ENCODE measurements at places on chromosomes 4 and X.
A peak's percentile ranks its signal among the peaks of the same experiment; 100 is the strongest.

DNA sequence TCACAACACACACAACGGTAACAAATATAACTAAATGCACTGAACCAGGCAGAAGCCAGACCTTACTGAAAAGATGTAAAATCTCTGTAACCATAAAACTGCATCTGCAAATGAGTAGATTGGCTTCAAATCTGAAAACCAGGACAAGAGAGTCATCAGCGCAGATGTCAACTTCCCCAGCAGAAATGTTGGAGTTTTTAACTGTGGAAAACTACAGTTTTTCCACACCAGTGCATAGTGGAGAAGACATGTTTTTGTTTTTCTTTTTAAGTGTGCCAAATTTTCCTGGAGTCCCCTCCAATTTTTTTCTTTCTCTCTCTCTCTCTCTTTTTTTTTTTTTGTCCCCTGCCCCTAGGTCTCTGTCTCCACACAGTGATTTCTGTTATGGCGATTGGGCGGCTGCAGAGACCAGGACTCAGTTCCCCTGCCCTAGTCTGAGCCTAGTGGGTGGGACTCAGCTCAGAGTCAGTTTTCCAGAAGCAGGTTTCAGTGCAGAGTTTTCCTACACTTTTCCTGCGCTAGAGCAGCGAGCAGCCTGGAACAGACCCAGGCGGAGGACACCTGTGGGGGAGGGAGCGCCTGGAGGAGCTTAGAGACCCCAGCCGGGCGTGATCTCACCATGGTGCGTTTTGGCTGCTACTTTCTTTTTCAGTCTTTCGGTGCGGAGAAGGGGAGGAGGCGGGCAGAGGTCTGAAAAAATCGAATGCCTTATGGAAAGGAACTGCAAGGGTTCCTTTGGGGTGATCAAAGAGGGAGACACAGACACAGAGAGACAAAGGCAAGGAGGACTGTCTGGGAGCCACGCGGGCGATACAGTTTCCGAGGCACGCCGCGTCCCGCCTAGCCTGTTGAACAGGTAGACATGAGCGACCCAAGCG, at the start of gene GUCY1A1:
GUCY1A1 (plus strand) TSS at position 505 of the 878 bp plus-strand sequence. CDS start 30,020 bp downstream, outside the sequence.
- no peak for DNase-seq

GRCh38 chr4:70000711-70001110, 4.9 kb downstream of the STATH start:
- DNase-seq: no peak

GRCh38 chrX:42869659-42870476, 91.9 kb upstream of the PPP1R2C start:
- peak; percentile 4 for DNase-seq

GRCh38 chr4:7596918-7597606, 162.3 kb upstream of the PSAPL1 start:
- no peak for DNase-seq

GRCh38 chrX:103831342-103831802, 685 bp downstream of the RAB9B start:
- DNase-seq: peak; percentile 60

- no peak for DNase-seq
Observed at GRCh38 chr4:105679186-105679585, 29.3 kb downstream of the INTS12 start.

DNA sequence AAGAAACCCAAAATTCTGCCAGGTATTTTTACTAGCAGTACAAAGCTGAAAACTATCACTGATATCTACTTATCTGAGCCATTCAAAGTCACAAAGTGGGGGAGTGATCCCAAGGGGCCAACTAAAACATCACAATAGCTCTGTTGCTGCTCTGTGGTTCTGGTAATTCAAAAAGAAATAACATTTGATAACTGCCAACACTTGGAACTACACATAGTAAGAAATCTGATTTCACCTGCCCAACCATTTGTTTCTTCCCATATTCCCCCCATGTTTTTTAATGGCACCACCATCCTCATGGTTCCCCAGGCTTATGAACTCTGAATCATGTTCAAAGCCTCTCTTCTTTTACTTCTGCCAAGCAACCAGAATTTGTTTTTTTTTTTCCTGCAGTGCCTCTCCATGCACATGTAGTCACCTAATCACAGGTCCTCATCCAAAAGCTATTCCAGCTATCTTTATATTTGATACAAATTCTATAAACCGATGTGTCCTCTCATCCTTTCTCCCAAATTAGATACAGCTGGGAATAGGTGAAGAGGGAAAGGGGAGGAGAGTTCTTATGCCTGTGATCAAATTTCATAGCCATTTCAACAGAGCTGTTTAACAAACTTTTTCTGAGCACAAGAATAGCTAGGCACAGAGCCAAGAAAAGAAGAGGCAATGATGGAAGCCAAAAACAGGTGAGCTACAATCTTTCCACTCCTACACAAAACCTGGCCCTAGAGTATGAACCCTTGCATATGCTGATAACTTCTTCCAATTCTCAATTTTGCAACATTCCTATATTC, 7.7 kb downstream of the AMMECR1 start:
- DNase-seq: no peak

- DNase-seq: no peak
Observed at GRCh38 chr4:73523126-73523525, 41.6 kb downstream of the AFM start.

- no peak for DNase-seq
Observed at GRCh38 chr4:7034262-7035081, 8.7 kb upstream of the TADA2B start.

DNA sequence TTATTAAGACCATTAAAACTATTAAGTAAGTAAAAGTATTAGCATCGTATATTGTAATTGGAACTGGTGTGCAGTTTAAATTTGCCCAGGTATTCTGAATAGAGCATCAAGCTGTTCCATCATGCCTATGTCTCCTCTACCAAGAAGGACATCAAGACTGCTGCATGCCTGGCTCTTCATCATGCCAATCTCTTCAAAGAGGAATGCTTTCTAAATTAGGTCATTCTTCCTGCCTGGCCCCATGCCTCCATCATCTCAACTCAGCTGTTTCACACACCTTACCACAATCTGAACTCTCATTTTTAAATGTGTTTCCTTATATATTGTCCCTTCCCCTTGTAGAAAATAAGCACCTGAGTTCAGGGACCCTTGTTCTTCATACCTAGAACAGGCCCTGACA, 270.5 kb upstream of the PPARGC1A start:
- DNase-seq: no peak
